ENCODE measurements at places on chromosomes 1 and 21.
A peak's percentile ranks its signal among the peaks of the same experiment; 100 is the strongest.

DNA sequence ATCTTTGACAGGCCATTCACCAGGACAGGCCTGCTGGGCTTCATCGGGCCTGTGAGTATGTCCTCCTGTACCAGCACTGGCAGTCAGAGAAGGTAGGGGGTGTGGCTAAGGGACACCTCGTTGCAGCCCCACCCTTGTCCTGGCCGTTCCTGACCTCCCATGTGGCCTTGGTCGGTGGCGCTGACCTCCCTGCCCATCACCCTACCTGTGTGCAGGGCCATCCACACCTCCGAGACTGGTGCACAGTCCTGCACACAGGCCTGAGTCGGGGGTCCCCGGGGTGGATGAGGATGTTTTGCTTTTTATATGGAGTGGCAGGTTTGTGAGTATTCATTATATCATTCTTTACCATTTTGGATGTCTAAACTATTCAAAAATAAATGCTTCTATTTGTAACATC is 59.0 kb downstream of the S100B start:
- DNase-seq: no peak

- no peak for DNase-seq
These were observed 269.6 kb downstream of the VAV3 start for GRCh38 chr1:107695341-107695740.

GRCh38 chr1:106022312-106022902 is 1034.1 kb upstream of the PRMT6 start:
- no peak for DNase-seq

DNA sequence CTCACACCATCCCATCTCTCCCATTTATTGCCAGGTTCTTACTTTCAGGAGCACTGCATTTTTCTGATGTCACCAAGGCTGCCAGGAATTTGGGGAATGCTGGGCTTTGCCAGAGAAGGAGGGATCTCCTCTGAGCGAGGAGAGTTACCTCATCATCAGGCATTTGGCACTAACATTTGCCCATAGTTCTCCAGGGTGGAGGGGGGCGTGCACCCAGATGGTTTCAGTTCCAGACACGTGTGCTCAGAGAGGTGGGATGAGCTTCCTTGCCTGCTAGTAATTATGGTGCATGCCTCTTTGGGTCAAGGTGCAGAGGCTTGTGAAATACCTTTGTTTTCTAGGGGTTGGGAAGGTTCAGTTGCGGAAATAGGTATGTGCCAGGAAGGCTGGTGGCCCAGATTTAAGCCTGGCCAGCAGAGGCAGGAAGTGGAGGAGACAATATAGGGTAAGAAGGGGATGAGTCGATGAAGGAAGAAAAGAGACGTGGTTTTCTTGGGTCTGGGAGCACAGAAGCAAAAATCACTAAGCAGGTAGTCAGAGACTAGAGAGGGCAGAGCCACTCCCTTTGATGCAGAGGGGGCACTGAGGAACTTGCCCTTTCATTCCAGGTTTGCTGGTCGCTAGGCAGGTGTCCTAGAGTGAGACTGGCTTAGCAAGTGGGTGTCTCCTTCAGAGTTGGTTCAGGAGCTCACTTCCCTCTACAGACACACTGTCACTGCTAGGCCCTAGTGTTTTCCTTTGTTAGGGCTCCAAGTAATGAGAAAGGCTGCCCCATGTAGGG is 7.2 kb downstream of the TUFT1 start:
- peak; percentile 98 for DNase-seq

GRCh38 chr1:109479311-109479710 is 4.4 kb upstream of the ATXN7L2 start:
- DNase-seq: no peak

DNA sequence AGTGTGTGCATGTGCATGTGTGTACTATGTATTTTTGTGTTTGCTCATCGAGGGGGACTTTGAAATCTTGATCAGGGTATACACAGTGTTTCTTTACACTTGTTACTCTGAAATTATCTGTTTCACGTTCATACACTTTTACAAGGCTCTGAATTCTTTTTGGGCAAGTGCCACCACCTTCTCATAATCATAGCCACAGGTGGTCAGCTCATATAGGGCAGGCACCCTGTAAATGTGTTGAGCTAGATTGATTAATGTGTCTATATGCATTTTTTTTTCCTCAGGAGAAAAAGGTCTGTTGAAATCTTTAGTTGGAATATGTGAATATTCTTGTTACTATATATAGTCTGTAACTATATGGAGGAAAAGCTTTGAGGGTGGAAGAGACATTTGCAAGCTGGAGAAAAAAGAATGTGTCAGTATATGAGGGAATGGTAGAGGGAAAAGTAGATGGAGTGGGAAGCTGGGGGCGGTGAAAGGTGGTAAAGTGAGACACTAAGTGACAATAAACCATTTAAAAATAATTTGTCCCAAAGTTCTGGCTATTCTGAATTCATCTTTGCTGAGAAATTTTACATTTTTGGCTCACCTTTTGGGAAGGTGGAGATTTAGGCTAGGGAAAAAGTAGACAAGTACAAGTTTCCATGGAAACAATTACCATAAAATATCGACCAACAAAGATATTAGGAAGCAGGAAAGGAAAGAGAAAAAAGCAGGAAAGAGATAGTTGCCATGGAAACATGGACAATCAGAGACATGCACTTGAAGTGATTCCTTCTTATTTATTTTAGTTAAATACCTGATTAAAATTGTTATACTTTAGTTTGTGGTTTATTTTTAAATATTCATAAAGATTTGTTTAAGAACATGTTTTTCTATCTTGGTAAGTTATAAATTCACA is 277.5 kb downstream of the PDE4B start:
- DNase-seq: no peak

- peak; percentile 71 for DNase-seq
These were observed 5.5 kb upstream of the PRKAB2 start for GRCh38 chr1:147177611-147178380.

GRCh38 chr1:33312413-33312749 is 8.5 kb downstream of the A3GALT2 start:
- DNase-seq: no peak

- no peak for DNase-seq
These were observed 41.6 kb upstream of the EDN2 start for GRCh38 chr1:41525891-41526587.

GRCh38 chr1:18513995-18514394 is 33.3 kb downstream of the KLHDC7A start:
- DNase-seq: no peak

DNA sequence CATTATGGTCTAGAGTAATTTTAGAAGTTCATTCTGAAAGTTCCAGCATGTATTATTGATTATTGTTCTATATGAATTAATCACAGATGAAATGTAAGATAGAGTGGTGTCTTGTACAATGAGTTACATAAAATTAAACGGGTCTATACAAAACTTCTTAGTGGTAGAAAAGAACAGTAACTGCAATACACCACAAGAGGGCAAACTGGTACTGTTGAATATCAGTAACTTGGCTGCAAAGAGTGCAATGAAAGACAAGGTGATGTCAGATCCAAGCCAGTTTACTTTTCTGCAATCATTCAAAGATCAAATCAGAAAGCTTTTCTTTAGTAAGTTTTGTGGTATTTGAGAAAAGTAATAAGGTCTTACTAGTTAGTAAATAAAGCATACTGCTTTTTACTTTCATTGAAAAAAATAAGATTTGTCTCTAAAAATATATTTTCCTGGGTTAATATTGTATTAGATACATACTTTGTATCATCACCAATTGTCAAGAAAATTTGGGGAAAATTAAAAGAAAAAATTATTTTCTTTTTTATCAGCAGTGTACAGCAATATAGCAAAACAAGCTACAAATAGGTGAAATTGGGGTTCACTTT is 66.4 kb upstream of the BTG3 start:
- peak; percentile 69 for DNase-seq

DNA sequence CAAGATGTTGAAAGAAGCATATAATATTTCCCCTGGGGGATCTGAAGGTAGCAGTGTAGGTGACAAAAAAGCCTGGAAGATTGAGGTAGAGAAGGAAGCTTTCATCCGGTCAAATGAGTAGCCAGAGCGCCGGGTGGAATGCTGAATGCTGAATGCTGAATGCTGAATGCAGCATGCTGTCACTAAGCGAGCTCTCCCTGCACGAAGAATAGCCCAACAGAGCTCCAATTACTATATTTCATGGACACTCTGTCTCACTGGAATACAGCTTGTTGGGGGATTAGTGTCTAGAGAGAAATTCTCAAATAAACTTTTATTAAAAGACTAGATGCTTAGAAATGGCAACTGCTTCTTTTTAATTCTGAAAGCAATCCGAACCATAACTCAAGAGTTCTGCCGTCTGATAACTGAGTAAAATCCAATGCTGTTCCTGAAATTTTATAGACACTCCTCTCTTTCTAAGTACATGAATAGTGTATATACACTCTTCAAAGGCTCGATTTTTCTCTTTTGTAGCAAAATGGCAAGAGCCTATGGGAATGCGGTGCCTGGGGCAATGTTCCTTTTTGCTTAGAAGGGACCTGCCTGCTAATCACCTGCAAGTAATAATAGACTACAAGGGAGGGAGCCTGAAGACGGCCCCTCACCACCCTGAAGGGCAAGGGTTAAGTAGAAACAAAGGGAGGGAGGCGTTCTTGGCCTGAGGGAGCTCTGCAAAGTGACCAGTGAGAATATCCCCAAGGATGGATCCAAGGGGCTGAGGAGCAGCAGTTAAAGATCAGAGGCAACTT is 203.7 kb upstream of the ESRRG start:
- no peak for DNase-seq

GRCh38 chr1:113041569-113042284 is 31.3 kb upstream of the LRIG2 start:
- no peak for DNase-seq

GRCh38 chr1:187460093-187460492 is 631.3 kb downstream of the PLA2G4A start:
- DNase-seq: no peak

- DNase-seq: no peak
These were observed 130.7 kb upstream of the BMP8A start for GRCh38 chr1:39360731-39361130.

- DNase-seq: peak; percentile 32
These were observed 11.4 kb upstream of the MRPS6 start for GRCh38 chr21:34061983-34062382.

GRCh38 chr21:36465478-36465877 is 14.4 kb downstream of the CLDN14 start:
- DNase-seq: no peak

- no peak for DNase-seq
These were observed 83.1 kb downstream of the HS2ST1 start for GRCh38 chr1:86997538-86997937.

DNA sequence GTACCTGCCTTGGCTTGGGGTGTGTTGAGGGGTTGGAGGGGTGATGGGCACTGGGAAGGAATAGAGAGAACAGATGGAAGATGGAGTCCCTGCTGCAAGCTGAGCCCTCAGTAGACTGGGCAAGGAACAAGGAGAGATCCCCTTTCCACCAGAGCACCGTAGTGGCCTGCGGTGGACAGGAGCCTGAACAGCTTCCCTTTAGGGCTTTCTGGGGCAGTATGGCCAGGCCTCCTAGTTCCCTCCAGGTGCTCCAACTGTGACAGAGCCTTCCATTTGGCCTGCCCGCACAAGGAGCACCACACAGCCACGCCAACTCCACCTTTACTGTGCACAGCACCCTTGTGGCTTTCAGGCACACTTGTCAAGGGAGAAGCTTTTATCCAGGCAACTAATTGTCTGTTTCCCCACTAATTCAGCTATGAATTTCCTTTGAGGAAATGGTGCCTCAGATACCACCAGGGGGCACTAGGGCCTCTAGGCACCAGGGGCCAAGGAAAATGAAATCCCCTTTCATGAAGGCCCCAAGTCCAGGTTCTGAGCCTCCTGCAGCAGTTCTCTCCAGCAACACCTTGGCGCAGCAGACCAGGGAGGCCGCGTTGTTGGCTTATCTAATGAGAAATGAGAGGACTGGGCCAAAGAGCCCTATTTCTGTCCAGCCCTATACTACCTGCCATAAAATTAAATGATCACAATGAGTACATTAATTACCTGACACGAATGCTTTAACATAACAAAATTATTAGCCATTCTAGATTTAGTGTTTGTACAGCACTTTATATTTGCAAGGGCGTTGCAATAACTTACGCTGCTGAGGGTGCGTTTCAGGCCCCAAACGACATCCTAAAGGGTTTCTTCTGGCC is 23.1 kb upstream of the ERI3 start:
- DNase-seq: peak; percentile 65

DNA sequence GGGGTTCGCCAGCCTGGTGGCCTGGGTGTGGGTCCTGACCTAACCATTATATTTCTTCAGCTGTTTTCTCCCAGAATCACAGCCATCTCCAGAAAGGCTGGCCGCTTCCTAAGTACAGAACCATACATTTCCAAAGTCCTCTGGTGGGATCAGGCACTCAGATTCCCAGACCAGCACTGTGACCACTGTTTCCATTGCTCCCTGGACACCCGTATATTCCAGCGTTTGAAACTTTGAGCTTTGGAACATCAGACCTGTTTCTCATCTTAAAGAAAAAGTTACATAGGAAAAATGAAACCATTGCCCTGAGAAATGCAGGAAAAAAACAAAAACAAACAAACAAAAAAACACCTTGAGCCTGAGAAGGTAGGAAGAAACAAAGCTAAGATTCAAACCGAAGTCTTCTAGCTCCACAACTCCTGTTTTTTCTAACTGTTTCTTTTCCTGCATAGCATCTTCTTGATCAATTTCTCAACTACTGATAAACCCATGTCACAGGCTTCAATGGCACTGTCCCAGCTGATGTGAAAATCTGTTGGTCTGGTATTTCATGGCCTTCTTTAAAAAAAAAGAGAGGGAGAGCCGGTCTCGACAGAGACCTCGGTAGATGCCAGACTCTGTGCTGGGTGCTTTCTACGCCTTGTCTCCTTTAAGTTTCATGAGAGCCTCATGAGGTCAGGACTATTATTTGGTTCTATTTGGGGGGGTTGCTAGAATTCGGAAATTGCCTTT is 221.3 kb downstream of the TOMM20 start:
- no peak for DNase-seq

DNA sequence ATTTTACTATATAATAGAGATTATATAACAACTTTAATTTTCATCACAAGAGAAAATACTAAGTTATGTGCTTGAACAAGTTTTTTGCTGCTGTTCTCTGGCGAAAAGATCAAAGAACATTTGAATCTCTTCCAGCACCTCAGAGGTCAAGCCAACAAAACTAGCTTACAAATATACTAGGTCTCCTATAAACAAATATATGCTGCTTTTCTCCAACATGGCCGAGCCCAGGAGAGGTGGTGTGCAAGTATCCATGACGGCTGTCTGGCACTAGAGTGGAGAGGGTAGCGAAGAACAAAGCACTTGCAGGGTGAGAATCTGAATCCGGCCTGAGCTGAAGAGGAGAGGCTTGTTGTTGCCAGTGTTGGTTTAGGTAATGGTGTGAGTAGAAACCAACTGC is 7.5 kb upstream of the FMO3 start:
- DNase-seq: no peak
